Activated T-cell treated with anti-CD3 and anti-CD28 coated beads, Interleukin-2, amount 50 U/mL, for 72 hours (primary cell): ENCODE measurements at places on chromosomes 2 and 18.

- DNase-seq: no peak
Observed at GRCh38 chr2:20662308-20662937, 4.5 kb upstream of the GDF7 start.

GRCh38 chr18:6022845-6023244 is 127.5 kb upstream of the TMEM200C start:
- no peak for DNase-seq

GRCh38 chr2:16640001-16640700 is 25.5 kb downstream of the CYRIA start:
- DNase-seq: no peak

DNA sequence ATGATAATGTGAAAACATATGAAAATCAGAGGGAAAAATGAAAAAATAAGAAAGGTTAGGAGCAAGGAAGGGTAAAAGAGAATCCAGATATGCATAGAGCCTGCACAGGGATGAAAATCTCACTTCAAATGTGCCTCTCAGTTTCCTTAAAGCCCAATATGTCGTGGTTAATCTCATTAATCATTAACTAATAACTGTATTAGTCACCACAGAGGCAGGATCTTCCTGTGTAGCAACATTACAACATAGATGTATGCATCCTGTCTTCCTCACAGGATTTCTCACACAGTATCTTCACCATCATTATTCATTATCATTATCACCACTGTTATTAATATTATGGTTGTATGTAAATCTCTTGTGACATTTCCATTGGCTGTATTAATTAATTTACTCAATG is 361.2 kb upstream of the SOX11 start:
- DNase-seq: no peak

DNA sequence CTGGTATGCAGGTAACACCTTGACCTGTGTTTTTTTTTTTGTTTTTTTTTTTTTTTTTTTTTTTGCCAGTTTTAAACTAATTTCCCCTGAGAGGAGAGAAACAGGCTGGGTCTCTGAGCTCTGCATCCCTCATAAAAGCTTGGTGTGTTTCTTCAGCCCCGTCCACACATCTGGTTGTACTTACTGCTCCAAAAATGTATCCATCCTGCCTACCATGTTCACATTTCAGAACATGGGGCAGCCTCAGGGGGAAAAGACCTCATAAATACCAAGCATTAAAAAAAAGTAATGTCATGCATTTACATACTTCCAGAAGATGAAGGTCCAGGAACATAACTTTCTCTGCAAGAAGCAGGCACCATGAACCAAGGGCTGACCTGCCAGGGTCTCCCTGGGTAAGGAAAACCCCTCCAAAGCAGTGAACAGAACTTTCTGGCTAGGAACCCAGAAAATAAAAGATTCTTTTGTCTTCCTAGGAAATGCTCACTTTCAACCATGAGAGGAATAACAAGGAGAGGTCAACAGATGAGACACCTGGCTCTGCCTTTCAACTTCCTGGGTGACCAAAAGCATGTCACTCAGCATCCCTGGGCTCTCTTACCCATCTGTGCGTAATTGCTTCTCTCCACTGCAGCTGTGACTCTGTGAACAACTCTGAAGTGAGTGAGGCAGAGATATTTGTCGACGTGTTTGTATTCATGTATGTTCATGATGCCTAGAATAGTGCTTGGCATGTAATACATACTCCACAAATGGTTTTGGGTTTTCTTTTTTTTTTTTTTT is 118.6 kb downstream of the MCFD2 start:
- no peak for DNase-seq

GRCh38 chr18:74497324-74497676 is 1.1 kb downstream of the CNDP2 start:
- no peak for DNase-seq
